Fibroblast of skin of left quadriceps (primary cell): ENCODE measurements at places on chromosomes 7 and 10.

DNA sequence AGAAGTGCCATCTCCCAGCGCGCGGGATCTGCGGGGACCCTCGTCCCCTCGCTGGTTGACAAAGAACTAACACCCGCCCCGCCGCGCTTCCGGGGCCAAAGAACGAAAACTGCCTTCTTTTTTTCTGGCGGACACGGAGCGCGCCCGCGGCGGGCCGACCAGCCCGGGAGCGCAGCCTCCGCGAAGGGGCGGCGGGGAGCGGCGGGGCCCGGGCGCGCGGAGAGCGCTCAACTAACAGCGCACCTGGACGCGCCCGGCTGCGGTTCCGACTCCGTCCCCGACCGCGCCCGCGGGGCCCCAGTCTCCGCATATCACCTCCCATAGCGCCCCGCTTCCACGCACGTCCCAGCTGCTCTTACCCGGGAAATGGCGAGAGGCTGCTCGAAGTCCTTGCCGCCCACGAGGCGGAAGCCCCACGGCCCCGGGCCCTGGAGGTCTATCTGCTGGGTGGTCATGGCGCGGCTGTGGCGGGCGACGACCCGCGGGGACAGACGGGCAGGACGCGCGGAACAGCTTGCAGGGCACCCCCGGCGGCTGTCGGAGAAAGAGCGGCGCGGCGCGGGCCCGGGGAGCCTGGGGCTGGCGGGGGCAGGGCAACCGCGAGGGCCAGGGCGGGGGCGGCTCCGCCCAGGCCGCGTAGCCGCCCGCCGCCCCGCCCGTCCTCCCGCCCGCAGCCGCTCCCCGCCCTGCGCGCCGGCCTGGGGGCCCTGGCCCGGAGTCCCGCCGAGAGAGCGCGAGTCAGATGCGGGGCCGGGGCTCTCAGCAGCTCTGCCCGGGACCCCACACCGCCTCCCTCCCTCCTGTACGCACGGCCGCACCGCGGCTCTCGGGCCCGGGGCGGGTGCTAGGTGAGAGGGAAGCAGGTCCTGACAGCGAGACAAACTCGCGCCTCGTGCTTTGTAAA lies at the start of gene PDLIM1:
Gene PDLIM1, minus strand, starts transcription at position 543 of the 904 bp plus-strand sequence. Its CDS starts 88 bp downstream, at position 455.
- no peak for DNase-seq

GRCh38 chr10:129560361-129560760 lies 93.3 kb downstream of the MGMT start:
- DNase-seq, result no peak

GRCh38 chr7:27712217-27712616 lies 27.7 kb upstream of the TAX1BP1 start:
- DNase-seq, result no peak

DNA sequence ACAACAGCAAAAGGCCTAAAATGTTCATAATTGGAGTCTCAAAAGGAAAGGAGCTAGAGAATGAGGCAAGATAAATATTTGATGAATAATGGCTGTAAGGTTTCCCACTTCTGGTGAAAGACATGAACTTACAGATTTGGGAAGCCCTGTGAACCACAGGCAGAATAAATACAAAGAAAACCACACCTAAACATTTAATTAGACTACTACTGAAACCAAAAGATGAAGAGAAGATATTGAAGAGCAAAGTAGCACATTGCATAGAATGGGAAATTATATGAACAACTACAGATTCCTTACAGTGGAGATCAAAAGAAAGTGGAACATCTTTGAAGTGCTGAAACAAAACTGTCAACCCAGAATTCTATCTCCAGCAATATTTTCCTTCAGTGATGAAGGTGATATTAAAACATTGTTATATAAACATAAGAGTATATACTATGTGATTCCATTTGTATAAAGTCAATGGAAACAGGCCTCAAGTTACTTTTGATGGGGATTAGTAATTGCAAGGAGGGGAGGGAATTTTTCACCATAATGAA lies 191.3 kb upstream of the KAT6B start:
- DNase-seq, result no peak

GRCh38 chr7:99027241-99027640 lies 116.7 kb downstream of the SMURF1 start:
- no peak for DNase-seq

- DNase-seq, result no peak
These were observed 11.2 kb downstream of the HACD1 start for GRCh38 chr10:17605936-17606335.

GRCh38 chr10:34736976-34737771 lies 77.9 kb downstream of the PARD3 start:
- DNase-seq, result no peak

GRCh38 chr7:94440451-94441039 lies 45.9 kb downstream of the COL1A2 start:
- no peak for DNase-seq

DNA sequence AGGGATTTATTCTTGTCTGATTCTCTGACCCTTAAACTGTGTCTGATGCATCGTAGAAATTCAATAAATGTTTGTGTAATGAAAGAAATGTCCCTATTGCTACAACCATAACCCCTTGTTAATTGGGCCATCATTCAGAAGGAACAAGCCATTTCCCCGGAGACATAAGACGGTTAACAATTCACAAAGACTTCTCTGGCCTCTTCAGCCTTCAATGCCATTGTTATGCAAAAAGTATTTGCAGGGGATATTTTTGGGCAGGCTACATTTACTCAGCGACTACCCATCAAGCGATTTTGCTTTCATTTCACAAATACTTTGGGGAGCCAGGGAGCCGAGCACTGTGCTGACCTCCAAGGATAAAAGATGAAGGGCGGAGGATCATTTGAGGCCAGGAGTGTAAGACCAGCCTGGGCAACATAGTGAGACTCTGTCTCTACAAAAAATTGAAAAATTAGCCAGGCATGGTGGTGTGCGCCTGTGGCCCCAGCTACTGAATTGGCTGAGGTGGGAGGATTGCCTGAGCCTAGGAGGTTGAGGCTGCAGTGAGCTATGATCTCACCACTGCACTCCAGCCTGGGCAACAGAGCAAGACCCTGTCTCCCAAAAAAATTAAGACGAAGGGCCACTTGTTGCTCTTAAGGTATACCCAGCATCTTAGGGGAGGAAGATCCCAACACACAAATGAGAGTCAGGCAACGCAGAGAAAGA lies 20.0 kb upstream of the SDK1 start:
- DNase-seq, result no peak
